RCC 7860 (cell line): ENCODE measurements at places on chromosomes 5 and 9.

DNA sequence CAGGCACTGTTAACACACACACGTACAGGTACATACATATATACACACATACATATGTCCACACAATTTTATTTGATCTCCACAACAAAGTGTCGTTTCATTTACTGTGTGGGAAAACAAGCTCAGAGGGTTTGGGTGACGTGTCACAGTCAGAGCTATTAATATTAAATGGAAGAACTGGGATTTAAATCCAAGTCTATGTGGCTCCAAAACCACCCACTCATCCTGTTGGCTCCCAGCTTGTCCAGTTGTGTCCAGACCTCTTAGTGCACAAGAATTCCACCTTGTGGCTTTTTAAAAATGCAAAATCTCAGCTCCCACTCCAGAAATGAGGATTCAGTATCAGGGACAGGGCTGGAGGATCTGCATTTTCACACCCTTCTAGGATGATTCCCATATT is 52.3 kb upstream of the PTPDC1 start:
- peak; percentile 29 for DNase-seq

DNA sequence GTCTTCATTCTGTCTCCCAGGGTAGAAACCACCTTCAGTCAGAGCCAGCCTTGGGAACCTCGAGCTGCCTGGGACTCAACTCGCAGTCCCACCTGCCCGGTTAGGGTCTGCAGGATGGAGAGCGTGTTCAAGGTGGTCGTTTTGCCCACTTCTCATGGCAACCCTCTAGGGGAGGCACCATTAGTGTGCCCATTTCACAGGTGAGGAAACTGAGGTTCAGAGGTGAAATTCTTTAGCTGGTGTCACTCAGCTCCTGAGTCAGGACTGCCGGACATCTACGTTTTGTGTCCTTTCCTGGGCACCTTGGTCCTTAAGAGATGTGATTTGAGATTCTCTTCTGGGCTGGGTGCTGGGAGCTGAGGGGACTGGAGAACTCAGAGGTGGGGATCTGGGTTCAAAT is 30.0 kb downstream of the DAB2IP start:
- DNase-seq = no peak

DNA sequence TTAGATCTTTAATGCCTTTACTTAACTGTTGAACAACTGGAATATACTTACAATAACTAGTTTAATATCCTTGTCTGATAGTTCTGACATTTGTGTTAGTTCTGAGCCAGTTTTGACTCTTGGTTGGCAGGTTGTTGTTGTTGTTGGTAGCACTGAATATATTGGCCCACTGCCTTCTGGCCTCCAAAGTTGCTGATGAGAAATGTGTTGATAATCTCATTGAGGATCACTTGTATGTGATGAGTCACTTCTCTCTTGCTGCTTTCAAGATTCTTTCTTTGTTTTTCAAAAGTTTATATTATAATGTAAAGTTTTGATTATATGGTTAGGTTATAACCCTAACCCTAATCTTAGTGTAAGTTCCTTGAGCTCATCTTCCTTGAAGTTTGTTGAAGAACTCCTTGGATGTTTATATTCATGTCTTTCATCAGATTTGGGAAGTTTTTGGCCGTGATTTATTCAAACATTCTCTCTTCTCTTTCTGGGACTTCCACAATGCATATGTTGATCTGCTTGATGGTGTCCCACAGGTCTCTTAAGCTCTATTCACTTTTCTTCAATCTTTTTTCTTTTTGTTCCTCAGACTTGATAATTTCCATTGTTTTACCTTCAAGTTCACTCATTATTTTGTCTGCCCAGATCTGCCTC is 149.7 kb downstream of the FGF18 start:
- DNase-seq = no peak

GRCh38 chr9:1303932-1304331 is 253.8 kb downstream of the DMRT2 start:
- DNase-seq = no peak

- DNase-seq = no peak
These were observed 101.2 kb downstream of the MAP1B start for GRCh38 chr5:72208324-72208926.

GRCh38 chr5:180116077-180116999 is 44.8 kb upstream of the RNF130 start:
- DNase-seq = no peak

- DNase-seq = no peak
These were observed 56.6 kb downstream of the SMIM23 start for GRCh38 chr5:171841984-171842776.

GRCh38 chr5:19547640-19548039 is 440.4 kb downstream of the CDH18 start:
- DNase-seq = no peak

DNA sequence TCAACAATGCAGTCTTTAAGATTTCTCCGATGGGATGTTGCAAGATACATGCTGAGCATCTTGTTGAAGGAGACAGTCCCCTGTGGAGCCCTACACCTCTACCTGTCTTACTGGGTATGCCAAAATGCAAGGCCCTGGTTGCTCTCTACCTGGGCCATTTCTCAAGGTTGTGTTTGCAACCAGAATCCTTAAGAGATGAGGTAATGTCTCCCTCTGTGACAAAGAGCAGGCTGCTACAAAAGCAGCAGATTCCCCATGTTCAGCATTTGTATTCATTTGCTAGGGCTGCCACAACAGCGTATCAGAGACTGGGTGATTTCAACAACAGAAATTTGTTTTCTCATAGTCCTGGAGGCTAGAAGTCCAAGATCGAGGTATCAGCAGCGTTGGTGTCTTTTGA is 138.4 kb upstream of the RPS23 start:
- DNase-seq = no peak

DNA sequence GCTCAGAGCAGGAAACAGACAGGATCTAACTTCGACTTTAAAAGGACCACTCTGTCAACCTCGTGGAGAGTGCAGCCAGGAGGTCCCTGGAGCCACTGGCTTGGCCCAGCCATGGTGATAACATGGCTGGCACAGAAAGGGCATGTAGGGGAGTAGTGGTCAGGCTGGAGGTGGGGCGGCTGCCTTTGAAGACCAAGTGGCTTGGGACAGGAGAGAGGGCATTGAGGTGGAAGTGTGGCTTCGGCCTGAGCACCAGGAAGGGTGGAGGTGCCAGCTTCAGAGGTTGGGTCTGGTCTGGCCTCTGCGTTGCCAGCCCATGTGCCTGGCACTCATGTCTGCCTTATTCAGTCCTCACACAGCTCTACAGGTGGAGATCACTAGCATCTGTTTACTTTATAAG is 270.0 kb downstream of the NSG2 start:
- DNase-seq = no peak

GRCh38 chr9:107484117-107484723 is 5.3 kb downstream of the KLF4 start:
- peak; percentile 69 for DNase-seq

GRCh38 chr9:136799079-136799853 is 3.1 kb downstream of the CCDC183 start:
- DNase-seq = peak; percentile 42

DNA sequence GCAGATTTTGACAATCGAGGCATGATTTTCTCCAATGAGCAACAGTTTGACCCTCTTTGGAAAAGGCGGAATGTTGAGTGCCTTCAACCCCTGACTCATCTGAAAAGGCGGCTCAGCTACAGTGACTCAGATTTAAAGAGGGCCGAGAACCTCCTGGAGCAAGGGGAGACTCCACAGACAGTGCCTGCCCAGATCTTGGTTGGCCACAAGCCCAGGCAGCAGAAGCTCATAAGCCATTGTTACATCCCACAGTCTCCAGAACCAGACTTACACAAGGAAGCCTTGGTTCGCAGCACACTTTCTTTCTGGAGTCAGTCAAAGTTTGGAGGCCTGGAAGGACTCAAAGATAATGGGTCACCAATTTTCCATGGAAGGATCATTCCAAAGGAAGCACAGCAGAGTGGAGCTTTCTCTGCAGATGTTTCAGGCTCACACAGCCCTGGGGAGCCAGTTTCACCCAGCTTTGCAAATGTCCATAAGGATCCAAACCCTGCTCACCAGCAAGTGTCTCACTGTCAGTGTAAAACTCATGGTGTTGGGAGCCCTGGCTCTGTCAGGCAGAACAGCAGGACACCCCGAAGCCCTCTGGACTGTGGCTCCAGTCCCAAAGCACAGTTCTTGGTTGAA is 13.6 kb downstream of the PTPDC1 start:
- DNase-seq = peak; percentile 91

GRCh38 chr9:88745276-88746001 is 210.5 kb downstream of the NXNL2 start:
- no peak for DNase-seq

DNA sequence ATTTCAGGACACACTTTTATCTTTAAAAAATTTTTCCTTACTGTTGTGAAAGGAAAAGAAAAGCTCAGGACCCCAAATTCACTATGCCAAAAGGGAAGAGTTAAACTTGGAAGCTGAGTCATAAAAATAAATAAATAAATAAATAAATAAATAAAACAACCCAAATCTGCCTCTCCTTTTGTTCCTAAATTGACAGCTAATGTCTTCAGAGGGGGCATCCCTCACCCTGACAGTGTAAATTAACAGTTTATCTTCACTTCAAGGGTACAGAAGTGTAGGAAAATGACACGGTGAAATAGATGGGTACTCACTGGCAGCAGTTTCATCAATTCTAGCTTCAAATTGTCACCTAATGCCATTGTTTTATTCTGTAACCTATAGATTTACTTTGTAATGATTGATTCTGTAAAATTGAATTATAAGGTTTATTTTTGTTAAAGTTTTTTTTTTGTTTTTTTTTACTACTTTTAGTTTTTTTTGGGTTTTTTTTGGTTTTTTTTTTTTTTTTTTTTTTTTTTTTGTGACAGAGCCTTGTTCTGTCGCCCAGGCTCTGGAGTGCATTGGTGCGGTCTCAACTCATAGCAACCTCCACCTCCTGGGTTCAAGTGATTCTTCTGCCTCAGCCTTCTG is 18.5 kb upstream of the ANXA1 start:
- DNase-seq = no peak

DNA sequence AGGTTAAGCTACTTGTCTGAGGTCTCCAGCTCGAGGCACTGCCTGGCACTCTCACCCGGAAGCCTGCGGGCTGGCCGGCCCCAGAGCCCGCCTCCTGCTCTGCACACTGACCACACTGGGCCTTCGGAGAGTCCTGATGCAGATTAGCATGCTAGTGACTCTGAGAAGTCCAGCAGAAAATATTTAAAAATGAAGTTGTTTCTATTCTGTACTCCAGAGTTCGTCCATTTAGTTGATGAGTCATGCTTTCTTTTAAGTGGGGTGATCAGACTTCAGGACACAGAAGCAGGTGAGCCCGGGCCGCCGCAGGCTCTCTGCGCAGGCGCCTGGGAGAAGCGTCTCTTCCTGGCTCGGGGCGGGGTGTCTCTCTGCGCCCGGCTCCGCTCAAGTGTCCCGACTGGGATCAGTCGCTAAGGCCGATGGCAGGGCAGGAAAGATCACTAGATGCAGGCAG is 32.5 kb downstream of the FAM240B start:
- DNase-seq = no peak

DNA sequence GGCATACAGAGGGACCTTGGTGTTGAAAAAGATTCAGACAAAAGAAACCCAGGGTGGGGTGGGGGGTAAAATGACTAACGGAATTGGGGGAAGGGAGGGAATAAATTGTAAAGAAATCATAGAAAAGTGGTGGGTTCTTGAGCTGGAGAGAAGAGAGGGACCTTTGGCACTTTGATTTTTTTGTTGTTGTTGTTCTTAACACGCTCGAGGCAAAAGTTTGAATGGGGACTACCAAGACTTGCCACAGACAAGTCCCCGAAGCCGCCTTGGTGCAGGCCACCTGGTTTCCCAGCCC is 616 bp downstream of the VCAN start:
- no peak for DNase-seq

DNA sequence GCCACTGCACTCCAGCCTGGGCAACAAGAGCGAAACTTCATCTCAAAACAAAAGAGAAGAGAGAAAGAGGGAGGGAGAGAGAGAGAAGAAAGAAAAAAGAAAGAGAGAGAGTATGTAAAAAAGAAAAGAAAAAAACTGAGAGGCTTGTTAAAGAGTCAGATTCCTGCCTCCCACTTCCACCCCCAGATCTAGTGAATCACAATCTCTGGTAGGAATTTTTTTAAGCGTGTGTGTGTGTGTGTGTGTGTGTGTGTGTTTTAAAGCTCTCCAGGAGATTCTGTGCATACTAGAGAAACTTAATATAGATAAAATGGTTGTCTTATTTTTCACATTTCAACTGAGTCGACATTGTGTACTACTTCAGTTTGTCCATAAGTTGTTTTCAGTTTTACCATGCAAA is 32.0 kb downstream of the SAR1B start:
- DNase-seq = no peak

GRCh38 chr9:129412814-129413536 is 207.9 kb downstream of the C9orf50 start:
- DNase-seq = peak; percentile 69

- no peak for DNase-seq
These were observed 150.8 kb upstream of the ADCY2 start for GRCh38 chr5:7245121-7245651.

GRCh38 chr9:79154806-79155205 is 417.0 kb upstream of the TLE4 start:
- no peak for DNase-seq

DNA sequence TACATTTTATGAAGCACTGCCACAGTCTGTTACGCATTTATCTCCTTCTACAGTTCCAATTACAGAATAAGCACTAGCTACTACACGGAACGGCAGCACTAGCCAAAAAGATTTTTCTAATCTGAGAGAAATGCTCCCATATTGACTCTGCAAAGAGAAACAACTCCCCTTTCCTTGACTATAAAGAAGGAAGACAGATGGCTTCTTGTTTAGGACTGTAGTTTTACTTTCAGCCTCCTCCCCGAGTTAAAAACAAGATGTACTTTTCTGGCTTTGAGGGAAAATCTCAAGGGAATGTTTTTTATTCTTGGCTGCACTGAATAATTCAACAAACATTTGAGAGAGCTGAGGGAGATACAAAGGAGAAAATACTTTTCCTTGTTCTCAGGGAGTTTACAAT is 1.9 kb upstream of the SLC44A1 start:
- DNase-seq = no peak

GRCh38 chr5:157549954-157550549 is 25.5 kb downstream of the ADAM19 start:
- no peak for DNase-seq

GRCh38 chr5:72082048-72082447 is 25.2 kb upstream of the MAP1B start:
- no peak for DNase-seq

- no peak for DNase-seq
These were observed 37.6 kb upstream of the STX17 start for GRCh38 chr9:99868845-99869244.
